ENCODE measurements at places on chromosomes 16 and 17.

- DNase-seq = no peak
Measured at GRCh38 chr16:11614587-11615175, 28.0 kb upstream of the LITAF start.

- DNase-seq = no peak
Measured at GRCh38 chr17:58254803-58255202, 16.4 kb downstream of the LPO start.

DNA sequence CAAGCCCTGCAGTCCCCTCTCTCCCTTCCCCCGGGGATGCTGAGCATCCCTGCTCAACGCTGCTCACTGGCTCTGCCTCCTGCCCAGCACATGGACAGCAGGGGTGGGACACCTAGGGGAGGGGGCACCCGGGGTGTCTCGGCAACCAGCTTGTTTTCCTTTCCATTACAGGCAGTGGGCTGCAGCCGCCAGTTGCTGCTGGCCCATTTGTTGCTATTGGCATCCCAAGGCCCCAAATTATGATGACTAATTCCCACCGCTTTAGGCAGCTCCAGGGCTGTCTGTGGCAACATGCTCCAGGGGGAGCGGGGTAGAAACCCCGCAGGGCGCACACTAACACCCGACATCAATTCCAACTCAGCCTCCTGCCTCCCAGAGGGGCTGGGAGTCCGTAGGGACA, 4.9 kb downstream of the SDK2 start:
- no peak for DNase-seq

- DNase-seq = no peak
Measured at GRCh38 chr17:79461041-79461440, 149.8 kb downstream of the RBFOX3 start.

GRCh38 chr17:74712301-74712700, 422 bp downstream of the CD300LF start:
- DNase-seq = no peak

DNA sequence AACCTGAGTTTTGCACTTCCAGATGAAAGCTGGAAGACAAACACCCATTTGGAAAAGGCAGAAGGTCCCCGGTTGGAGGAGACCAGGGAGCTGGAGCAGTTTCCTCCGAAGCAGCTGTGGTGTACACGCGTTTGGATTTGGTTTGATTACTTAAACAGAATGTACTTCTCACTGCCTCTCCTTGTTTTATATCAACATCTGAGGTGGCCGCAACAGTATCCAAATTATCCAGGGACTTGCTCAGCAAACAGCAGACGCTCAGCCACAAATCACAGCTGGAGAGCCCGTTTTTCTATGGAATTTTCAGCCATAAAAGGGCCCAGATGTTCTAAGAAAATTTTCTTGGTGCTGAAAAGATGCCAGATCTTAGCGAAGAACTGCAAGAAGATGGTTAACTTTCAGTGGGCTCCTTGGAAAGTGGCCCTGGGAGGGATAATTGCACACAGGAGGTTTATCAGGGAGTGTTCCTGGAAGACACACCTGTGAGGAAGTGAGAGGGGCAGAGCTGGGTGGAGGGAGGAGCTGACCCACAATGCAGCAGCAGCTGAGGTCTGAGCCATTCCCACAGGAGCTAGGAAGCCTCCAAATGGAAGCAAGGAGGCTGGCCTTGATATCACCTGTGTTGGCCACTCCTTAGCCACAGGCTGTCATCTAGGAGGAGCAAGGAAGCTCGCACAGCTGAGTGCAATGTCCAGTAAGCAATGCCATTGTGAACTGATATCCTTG, 28.9 kb upstream of the CDH5 start:
- no peak for DNase-seq

GRCh38 chr17:17034026-17034425, 8.2 kb upstream of the MPRIP start:
- DNase-seq = no peak

- peak; percentile 85 for DNase-seq
Measured at GRCh38 chr16:87895641-87896141, 26.4 kb upstream of the SLC7A5 start.
